ENCODE measurements at places on chromosomes 2 and 18.

- DNase-seq = no peak
These were observed 87.8 kb downstream of the UPP2 start for GRCh38 chr2:158189526-158189925.

GRCh38 chr2:43818761-43819160 lies 19.9 kb downstream of the ABCG5 start:
- DNase-seq = no peak

- no peak for DNase-seq
These were observed 6.5 kb downstream of the NBAS start for GRCh38 chr2:15554525-15555218.

DNA sequence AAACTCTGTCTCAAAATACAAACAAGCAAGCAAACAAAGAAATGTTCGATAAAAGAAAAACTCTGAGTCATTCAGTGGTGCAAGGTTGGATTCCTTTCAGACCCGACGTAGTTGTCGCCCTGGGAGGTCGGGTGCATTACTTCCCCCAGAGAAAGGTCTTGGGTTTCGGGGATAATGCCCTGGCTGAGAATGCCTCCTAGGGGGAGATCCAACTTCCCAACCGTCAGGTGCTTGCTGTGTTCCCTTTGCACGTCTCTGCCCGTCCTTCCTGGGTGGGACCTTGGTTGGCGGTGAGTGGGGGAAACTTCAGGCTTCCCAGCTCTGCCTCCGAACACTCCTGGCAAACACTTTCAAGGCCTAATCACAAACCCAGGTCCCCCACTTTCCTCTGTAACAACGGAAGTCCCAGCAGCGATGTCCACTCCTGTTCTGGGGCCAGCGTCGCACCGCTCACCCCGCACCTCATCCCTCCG lies 609 bp downstream of the TPGS2 start:
- no peak for DNase-seq

GRCh38 chr2:139353874-139354273 lies 573.7 kb upstream of the NXPH2 start:
- DNase-seq = no peak

GRCh38 chr2:45010702-45011012 lies 1.4 kb upstream of the SIX2 start:
- no peak for DNase-seq

- no peak for DNase-seq
These were observed 1384.4 kb upstream of the PIK3C3 start for GRCh38 chr18:40570615-40571014.

- DNase-seq = no peak
These were observed 117.6 kb downstream of the LTBP1 start for GRCh38 chr2:33064349-33064801.

DNA sequence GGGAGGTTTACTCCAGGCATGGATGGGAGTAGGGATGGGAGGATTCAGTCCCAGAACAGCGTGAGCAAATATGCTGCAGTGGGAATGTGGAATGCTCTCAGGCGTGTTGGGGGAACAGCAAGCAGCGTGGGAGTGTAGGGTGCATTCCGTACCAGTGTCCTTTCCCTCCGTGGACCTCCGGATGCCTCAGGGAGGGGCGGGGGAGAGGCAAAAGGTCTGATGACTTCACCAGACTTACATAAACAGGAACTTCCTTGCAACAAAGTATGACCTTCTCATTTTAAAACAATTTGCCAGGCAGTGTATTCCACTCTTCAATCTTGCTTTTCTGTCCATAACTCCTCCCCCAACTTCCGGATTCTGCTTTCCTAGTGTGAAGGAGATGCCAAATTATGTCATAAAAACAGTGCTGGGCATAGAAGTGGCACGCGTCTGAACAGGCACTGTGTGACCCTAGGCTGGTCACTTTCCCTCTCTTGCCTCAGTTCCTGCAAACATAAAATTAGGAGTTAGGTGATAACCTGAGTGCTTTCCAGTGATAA lies 36.9 kb downstream of the RPL37A start:
- DNase-seq = no peak

- no peak for DNase-seq
These were observed 70.5 kb downstream of the ID2 start for GRCh38 chr2:8752385-8752784.

DNA sequence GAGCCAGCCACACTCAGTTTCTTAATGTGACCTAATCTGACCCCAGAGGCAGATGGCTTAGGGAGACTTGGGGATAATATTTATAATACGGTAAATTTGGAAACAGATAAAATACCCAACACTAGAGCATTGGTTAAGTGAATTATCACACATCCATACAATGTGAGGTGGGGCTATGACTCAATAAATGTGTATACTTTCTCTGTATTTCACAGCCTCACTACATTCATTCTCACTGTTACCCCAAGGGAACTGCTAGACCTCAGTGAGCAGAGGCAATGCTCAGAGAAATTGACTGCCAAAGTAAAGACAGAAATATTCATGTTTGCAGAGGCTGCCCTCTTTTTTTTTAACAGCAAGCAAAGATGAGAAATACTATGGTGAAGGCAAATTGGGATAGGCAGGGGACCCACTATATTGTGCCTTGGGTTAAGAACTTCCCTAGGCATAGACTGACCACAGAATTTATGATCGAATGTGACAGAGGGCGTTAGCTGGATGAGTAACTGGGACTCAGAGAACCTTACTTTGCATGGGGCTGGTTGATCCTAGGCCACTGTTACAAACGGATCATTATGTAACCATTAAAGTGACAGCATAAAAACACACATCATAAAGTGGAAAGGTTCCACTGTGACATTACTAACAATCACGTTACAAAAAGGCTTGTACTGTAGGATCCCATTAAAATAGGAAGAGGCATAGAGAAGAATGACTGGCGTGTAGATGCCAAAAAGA lies 246.0 kb upstream of the LYPD1 start:
- DNase-seq = no peak

DNA sequence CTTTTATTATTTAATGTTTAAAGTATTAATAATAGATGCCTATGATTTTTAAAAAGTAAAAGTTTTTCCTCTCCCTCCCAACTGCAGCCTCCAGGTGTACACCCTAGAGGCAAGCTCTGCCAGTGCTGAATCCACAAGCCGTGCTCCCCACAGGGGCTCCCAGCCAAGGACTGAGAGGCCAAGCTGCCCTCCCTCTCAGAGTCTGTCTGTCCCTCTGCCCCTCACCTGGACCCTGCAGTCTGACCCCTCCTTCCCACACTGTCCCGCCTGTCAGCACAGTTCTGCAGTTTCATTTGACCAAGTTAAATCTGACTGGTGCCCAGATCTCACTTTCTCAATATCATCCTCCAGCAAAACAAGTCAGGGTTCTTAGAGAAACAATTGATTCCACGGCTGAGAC lies 14.8 kb upstream of the PROC start:
- no peak for DNase-seq

DNA sequence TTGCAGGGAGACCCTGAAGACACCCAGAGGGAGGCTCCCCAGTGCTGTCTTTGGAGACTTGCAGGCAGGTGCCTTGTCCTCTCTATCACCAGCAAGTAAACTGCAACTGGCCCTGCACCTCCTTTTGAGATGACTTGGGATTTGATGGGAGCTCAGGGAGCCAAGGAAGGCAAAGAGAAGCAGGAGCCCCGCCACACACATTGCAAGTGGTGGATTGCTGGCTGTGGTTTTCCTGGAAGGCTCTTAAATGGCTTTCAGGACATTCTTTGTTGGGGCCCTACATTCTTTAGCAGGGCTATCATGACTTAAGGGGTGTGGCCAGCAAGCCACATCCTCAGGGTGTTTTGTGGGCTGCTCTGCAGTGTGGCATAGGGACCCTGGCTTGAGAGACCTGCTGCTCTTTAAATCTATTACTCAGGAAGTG lies 39.9 kb upstream of the CDC42EP3 start:
- no peak for DNase-seq

DNA sequence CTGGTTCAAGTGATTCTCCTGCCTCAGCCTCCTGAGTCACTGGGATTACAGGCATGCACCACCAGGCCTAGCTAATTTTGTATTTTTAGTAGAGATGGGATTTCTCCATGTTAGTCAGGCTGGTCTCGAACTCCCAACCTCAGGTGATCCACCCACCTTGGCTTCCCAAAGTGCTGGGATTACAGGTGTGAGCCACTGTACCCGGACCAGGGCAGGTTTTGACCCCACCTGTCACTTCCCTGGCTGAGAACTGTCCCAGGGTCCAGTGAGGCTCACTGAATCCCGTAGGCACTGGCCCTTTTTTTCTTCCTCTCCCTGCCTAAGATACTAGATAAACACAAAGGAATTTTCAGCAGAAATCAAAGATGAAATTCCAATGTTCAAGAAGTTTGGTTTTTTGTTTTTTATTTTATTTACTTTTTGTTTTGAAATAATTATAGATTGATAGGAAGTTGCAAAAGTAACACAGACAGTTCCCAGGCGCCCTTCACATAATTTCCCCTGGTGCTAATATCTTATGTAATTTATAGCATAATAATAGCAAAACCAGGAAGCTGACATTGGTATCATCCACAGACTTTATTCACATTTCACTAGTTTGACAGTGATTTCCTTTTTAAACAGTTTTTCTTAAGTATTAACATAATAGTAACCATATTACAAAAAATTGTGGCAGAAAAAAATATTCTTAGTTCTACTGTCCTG lies 52.4 kb upstream of the B3GNT7 start:
- no peak for DNase-seq

DNA sequence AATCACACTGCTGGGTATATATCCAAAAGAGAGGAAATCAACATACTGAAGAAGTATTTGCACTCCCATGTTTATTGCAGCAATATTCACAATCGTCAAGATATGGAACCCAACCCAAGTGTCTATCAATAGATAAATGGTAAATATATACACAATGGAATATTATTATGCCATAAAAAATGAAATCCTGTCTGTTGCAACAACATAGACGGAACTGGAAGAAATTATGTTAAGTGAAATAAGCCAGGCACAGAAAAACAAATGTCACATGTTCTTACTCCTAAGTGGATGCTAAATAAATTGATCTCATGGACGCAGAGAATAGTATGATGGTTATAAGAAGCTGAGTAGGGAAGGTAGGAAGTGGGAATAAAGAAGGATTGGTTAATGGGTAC lies 65.7 kb downstream of the NCKAP1 start:
- DNase-seq = no peak

GRCh38 chr2:170821531-170822289 lies 5.0 kb downstream of the GAD1 start:
- DNase-seq = no peak

DNA sequence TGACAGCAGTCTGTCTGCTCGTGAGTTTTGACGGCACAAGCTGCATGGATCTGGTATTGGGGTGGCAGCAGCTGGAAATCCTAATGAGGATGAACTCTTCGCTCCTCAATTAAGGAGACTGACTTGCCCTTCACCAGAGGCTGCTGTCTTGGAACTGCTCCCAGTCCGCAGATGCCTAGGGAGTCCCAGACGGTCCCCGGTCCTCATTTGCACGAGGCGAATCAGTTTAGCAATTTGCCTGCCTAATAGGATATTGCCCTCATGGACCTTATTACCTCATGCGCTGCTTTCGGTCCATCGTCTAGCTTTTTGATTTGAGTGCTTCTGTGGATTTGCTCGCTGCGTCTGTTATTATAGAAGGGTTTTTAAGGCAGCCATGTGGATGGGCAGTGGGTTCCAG lies 40.6 kb downstream of the ASAP2 start:
- no peak for DNase-seq

DNA sequence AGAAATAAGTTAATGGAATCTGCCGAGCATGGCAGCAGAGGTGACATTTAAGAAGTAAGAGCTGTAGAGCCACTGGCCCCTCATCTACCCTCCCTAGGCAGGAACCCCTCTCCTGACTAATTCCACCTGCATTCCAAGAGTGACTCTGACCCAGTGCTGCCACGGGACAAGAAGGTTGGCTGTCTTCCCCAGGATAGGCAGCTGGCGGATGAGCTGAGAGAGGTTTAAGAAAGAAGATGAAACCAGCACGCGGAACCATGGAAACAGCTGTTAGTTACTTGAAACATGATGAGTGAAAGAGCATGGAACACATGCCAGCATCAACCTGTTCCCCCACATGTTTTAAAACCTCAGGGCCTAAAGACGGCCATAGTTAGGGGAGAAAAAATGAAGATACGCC lies 74.1 kb downstream of the RND3 start:
- DNase-seq = no peak

DNA sequence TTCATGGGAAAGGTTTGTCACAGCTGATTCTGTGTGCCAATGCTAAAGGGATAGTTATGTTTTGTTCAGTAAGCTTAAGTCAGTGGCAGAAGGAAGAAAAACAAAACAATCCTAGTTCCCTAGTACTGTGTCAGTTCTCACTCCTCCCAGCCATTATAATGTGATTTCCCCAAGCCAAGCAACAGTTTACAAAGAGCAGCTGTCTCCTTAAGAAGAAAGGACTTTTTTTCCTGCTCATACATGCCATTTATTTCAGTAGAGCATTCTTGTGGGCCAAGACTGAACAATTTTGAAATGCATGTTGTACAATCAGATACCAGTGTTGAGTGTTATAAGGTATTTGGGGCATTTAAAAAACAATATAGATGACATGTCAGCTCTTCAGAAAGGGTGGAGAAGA lies 52.1 kb downstream of the NEMP2 start:
- no peak for DNase-seq

DNA sequence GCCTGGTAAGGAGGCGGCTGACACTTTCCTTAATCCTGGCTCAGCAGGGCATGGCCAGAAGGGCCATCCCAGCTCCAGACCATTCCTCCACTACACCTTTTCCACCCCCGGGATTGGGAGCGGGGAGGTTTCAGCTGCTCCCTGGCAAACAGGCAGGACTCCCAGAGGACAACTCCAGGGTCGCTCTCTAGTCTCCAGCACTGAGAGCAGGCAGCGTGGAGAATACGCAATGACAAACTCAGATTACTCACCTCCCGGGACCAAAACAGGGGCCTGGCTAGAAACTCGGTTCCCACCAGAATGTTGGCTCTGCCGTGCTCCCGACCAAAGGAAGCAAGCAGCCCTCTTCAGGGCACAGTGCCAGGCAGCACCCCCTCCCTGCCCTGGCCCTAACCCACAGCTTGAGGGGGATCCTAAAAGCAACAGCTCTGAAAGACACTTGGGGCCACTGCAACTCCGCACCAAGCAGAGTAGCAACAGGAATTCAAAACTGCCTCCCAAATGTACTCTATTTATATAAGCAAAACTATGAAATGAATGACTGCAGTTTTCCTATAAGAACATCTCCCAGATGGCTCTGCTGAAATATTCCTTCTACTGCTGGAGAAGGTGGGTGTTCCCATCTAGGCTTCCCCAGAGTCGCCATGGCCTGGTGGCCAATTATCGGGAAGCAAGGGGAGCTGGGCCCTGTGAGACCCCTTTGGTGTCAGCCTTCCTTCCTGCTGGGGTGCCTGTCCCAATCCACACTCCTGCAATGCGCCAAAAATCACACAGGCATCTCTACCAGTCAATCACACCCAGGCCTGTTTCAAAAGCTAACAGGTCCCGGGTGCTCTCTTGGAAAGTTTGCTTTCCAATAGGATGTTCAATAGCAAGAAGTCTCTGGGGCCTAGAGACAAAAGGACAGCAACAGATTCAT lies 61.2 kb upstream of the POMC start:
- DNase-seq = no peak

- no peak for DNase-seq
These were observed 123.8 kb downstream of the ARL4C start for GRCh38 chr2:234373060-234373459.

- no peak for DNase-seq
These were observed 116.8 kb downstream of the NDUFA10 start for GRCh38 chr2:239908308-239908707.

- DNase-seq = no peak
These were observed 306.1 kb downstream of the ZEB2 start for GRCh38 chr2:144213797-144214196.
